ENCODE measurements at places on chromosomes 7 and 10.

DNA sequence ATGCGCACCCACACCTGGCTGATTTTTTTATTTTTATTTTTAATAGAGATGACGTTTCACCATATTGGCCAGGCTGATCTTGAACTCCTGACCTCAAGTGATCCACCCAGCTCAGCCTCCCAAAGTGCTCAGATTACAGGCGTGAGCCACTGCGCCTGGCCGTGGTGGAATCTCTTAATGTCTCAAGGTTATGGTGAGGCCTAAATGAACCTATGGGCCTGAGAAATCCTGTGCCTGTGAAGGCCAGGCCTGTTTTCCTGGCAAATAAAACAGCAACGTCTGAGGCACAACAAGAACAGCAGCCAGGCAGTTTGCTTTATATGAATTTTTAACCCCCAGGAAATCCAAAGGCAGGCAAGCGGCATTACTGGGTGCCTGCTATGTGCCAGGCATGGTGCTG lies 297.5 kb upstream of the ZMIZ1 start:
- no peak for DNase-seq

GRCh38 chr10:71735709-71736569 lies 16.4 kb upstream of the C10orf105 start:
- peak; percentile 56 for DNase-seq

GRCh38 chr10:20195076-20195475 lies 378.8 kb downstream of the PLXDC2 start:
- DNase-seq, result no peak

DNA sequence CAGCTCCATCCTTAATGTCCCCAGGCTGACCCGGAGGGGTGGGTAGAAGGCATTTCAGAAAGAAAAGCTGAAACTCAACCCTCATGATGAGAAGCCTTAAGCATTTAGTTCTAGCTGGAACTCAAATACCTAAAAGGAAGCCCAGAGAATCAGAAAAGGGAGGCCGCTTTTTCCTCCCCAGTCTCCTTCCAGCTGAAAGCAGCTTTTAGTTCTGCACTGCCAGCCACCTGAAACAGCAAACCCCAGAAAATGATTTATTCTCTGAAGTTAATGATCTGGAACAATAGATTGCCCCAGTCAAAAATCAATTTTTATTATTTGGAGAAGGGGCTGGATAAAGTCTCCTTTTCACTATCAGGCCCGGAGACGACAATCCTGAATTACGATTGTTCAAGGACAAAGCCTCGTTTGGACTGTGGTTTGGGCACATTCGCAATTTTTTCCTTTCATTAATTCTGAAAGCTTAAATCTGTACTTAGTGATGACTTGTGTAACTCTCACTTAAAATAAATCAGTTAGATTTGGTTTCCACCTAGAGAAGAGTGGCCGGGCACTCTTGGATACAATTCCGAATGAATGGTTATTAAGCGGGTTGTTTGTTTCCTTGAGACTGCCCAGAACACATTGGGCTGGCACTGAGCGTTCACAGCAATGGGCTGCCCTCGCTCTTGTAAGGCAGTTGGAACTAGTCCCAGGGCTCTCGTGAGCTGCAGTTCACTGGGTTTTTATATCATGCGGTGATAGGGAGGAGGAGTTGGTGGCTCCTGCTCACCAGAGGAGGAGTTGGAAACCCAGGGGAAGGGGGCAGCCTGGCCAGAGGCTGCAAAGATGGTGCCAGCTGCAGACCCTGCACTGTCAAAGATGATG lies 262.2 kb downstream of the CCSER2 start:
- DNase-seq, result no peak

GRCh38 chr10:132687893-132688579 lies 97.9 kb downstream of the NKX6-2 start:
- DNase-seq, result no peak

- no peak for DNase-seq
Observed at GRCh38 chr7:27745064-27745583, 5.2 kb downstream of the TAX1BP1 start.

DNA sequence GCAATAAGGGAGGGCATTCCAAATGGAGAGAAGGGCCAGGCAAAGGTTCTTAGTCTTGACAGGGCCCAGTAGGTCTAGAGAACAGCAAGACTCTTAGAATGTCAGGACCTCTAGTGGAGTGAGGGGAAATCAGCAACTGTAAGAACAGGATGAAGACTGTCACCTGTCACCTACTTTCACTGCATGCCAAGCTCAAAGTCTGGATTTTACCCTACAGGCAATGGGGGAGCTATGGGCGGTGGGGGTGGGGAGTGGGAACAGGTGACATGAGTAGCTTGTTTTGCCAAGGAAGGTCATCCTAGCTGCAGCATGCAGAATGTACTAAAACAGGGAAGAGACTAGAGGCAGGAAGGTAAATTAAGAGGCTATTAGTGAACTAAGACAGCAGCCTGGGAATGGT lies 18.3 kb downstream of the GOT1 start:
- DNase-seq, result no peak

- no peak for DNase-seq
Observed at GRCh38 chr10:106980495-106981451, 183.7 kb downstream of the SORCS1 start.

DNA sequence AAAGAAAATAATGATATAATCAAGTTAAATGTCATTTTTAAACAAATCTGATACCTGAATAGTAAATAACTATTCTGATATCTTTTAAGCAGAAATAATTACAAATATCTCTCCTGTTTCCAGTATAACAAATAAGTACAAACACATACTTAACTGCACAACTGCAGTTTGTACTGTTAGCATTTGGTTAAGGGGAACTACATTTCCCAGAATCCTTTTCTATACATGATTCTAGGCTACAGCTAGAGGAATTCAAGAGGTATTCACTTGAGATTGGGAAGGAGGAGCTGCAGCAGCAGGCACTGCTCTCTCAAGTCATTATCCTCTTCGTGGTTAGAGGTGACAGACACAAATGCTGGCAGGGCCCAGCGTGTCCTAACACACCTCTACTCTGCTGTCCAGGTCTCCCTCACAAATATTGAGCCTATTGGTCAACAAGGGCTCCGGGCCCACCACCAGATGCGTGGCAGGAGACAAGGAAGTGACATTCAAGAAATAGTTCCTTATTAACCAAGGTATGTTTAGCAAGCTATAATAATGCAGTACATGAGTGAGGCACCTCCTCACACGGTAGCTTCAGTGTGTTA lies 255.1 kb upstream of the MKLN1 start:
- no peak for DNase-seq

All from stimulated activated CD4-positive, alpha-beta T cell treated with anti-CD3 and anti-CD28 coated beads, Interleukin-1b, Interleukin-23, amount 100 ng/mL, for 48 hours (primary cell).